ENCODE measurements at places on chromosomes 16 and 17.
A peak's percentile ranks its signal among the peaks of the same experiment; 100 is the strongest.

GRCh38 chr17:47720754-47721533 is 12.1 kb upstream of the TBX21 start:
- no peak for DNase-seq

DNA sequence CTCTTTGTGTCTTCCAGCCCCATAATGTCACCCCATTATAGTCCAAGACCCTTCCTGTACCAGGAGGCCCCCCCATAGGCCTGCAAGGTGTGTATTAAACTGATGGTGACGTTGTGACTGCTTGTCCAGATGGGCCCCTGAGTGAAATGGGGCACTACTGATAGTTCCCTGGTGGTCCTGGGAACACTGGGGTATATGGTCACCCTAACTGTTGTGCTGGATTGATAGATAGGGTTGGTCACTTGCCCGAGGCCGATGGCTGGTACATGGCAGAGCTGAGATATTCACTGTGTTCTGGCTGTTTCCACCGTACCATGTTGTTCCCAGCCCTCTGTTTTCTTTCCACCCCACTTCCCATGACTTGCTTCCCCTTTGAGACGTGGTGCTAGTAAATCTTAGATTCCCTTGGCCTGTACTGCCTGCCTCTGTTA is 4.3 kb downstream of the CNP start:
- DNase-seq: no peak

DNA sequence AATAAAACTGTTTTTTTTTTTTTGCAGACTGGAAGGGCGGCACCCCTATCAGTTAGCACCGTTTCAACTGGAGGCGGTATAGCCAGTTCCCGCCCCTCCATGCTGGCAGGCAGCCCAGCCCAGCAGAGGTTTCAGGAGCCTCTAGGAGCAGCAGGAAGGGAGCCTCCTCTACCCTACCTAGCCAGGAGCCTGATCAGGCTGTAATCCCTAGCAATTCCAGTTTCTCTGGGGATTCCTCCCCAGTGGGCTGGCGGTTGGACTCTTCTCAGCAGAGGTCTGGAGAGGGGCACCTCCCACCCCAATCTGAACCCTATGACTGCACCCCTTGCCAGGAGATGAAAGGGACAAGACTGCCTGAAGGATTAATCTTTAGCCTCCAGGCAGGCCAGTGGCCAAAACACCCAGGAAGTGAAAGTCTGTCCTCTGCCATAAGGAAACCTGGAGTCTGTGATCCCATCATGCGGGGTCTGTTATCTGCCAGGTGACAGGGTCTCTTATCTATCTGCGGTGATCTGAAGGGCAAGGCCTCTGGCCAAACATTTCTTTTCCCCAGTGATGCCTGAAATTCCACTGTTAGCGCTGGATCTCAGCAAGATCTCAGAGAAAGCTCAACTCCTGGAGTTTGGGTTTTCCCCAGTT is 4.9 kb upstream of the CDH1 start:
- DNase-seq: no peak

DNA sequence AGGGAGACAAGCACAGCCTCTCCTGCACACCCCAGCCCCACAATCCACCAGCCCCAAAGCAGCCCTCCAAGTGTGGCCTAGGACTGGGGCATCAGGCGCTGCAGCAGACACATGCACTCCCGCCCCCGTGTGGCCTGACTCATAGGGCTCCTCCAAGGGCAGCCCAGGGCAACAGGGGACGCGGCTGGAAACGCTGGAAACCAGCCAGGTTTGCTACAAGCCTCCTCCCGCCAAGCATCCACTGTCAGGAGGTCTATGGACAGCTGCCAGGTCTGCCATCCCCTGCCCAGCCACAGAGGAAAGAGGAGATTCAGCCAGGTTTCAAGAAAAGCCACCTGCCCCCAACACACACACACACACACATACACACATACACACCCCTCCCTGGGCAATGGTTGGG is 25.8 kb downstream of the SRCIN1 start:
- peak; percentile 74 for DNase-seq

DNA sequence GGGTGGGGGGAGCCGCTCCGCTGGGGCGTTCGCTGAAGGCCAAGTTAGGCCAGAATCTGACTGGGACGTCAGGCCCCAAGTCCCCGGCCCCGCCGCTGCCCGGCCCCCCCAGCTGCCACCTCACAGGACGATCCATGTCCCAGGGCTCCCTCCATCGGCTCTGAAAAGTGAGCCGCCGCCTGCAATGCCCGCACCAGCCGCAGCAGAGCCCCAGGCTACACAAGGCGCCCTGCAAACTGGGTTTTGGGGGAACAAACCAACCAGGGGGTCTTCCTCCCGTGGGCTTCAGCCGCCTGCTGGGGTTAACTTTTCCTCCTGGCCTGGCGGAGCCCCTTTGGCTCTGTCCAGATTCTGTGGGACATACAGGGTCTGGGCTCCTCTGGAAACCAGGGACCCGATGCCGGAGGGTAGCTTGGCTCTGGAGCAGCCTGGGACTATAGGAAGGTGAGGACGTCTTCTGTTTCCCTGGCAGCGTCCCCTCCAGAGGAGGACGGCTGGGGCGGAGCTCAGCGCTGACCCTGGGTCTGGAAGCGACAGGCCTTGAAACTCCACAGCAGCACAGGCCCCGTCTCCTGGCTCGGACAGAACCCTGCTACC is 835 bp downstream of the NME4 start:
- peak; percentile 90 for DNase-seq

- DNase-seq: no peak
These were observed 35.1 kb downstream of the GLP2R start for GRCh38 chr17:9860851-9861250.

DNA sequence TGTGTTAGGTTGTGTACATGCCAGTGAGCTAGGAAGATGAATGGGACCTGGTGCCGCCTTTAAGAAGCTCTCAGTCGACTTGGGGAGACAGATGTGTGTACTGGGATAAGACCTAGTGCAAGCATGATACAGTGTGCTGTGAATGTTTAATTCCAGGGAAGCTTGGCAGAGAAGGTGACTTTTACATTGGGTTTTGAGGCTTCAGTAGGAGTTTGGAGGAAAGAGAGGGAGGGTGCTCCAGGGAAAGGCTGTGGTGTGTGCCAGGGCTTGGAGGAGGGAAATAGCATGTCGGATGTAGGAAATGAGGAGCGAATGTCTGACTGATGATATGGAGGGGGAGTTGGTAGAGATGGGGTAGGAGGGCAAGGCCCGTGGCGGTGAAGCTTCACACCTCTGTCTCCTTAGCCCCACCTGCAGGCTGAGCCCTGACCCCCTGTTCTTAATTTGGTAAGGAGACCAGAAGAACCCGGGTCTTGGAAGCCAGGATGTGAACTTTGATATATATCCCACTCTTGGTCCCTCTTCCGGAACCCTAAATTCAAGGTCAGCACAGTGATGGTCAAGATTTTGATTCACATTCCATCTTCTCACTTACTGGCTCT is 76.6 kb downstream of the PLCG2 start:
- no peak for DNase-seq

DNA sequence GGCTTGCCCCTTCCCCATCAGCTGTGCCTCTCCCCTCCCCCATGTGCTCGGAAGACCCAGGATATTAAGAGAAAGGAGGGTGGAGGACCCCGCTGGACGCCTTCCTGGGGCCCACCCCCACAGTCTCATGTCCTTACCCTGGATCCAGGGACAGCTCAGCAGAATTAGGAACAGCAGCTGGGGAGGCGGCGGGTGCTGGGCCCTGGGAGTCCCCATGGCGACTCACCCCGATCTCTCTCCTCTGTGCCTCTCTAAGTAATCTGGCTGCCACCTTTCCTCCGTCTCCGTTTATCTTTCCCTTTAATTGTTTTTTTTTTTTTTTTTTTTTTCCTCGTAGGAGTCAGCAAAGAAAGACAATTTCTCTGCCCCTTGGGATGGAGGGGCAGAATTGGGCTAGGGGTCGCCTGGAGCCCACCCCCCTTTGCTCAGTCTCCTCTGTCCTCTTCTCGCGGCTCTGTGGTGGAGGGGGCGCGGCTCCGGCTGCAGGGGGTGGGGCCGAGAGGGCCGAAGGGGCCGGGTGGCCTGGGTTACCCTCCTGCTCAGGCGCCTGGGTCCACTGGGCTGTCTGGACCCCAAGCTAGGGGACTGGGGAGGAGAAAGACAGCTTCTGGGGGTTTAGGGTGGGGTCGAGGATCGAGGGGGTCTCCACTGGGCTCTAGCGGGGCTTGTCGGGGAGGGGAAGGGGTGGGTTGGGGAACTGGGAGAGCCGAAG is 390 bp downstream of the SEZ6L2 start:
- peak; percentile 82 for DNase-seq

GRCh38 chr17:78432226-78433012 is 54.0 kb downstream of the PGS1 start:
- no peak for DNase-seq

DNA sequence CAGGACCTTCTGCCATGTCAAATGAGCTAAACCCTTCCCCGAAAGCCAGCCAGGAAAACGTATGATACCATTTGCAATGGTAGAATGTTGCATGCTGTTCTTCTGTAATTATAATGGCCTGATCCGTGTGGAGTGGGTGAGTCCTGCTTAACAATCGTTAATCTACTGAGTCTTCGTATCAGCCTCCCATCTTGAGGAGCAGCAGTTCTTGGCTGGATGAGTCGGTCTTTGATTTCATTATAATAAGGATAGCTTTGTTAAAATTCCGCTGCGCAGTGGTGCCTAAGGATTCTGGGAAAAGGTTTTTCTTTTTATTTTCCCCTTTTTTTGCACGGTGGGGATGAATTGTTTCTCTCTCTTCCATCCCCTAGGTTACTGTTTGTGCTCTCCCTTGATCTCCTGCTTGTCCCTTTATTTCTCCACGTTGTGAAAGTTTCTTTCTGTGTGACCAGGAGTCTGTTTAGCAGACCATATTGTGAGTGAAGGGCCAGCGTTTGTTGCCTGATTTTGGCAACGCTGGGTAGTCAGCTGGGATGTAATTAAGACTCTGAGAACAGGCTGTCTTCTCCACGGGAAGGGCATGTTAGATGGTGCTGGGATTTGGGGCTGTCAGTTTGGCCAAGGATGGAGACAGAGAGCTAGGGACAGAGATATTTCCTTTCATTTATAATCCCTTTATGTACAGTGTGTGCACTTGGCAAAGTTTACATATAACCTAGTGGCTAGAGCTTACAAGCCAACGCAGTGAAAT is 263.0 kb downstream of the FTO start:
- no peak for DNase-seq

- no peak for DNase-seq
These were observed 18.8 kb downstream of the TNRC6A start for GRCh38 chr16:24748242-24748641.

DNA sequence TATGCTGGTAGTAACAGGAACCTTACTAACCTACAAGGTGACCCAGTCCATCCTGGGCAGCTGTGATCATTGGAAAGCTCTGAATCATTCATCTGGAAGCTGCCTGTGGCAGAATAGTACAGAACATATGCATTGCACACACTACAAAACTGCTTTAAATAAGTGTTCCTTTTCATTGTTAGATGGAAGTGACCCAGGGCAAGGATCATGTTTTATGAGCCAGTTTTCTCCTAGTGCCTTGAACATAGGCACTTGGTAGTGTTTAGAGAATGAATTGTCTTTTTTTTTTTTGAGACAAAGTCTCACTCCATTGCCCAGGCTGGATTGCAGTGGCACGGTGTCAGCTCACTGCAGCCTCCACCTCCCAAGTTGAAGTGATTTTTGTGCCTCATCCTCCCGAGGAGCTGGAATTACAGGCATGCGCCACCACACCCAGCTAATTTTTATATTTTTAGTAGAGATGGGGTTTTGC is 55.4 kb downstream of the TENT4B start:
- no peak for DNase-seq

DNA sequence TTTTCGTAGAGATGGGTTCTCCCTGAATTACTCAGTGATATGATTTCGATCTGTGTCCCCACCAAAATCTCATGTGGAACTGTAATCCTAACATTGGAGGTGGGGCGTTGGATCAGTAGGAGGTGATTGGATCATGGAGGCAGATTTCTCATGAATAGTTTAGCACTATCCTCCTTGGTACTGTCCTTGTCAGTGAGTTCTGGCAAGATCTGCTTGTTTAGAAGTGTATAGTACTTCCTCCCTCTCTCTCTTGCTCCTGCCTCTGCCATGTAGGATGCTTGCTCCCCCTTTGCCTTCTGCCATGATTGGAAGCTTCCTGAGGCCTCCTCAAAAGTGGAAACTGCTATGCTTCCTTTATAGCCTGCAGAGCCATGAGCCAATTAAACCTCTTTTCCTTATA is 22.9 kb downstream of the PIGL start:
- DNase-seq: no peak

DNA sequence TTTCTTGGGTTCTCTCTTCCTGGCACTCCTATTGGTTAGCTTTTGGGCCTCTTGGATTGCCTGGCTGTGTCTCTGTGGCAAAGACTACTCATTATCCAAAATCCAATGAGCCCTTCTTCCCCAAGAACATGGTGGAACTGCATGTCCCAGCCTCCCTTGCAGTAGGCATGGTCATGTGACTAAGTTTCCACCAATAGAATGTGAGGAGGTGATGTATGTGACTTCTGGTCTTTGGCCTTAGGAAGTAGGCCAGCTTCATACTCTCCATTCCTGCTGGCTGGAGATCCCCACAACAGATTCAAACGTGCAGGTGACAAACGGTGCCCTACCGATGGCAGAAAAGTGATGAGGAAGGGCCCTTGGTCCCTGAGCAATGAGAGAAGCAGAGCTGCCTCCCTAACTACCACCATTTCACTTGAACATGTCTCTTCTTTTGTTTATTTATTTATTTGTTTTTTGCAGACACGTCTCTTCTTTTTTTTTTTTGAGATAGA is 17.3 kb upstream of the SPN start:
- DNase-seq: no peak

- DNase-seq: no peak
These were observed 109.5 kb downstream of the CDH11 start for GRCh38 chr16:65012357-65012756.

DNA sequence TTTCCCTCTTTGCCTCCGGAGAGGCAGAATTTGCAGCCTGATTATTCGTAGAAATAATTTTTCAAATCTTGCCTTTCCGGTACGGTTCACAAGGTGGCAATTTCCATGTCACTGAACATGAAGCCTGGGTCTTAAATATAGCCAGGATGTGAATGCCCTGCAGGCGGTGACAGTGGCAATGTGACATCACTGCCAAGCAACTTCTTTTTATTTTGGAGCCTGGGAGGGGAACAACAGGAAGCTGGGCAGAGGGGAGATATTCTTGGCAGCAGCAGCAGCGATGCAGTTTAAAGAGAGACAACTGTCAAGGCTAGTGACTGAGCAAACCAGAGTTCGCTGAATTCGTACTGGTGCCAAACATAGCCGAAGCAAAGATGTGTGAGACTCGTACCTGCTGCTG is 171.1 kb downstream of the SNX29 start:
- no peak for DNase-seq

GRCh38 chr16:2033057-2033908 is 6.6 kb downstream of the NHERF2 start:
- no peak for DNase-seq

DNA sequence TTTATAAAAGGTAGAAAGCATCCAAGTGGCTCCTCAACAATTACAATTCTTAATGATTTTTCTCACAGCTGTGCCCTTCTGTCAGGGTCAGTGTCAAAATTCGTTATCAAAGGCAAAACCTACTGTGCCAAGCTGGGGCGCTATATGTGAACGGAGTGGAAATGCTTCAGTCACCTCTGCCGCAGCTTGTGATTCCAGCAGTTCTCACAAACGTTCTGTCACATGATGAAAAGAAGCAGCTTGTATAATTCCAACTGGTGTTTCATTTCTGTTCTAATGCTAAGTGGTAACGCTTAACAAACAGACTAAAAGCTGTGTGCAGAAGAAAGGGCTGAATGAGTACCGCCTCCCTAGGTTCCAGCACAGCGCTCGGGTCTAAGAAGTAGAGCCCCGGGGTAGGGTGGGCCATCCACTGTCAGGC is 14.2 kb downstream of the PLD6 start:
- DNase-seq: no peak

- peak; percentile 87 for DNase-seq
These were observed at the start of gene ADCY9 for GRCh38 chr16:4116325-4117249. TSS of gene ADCY9 (minus strand) at chr16:4116442. CDS start at chr16:4115442, 1,000 bp downstream.

- no peak for DNase-seq
These were observed 40.6 kb upstream of the ARL6IP1 start for GRCh38 chr16:18841833-18842525.
